ENCODE measurements at places on chromosomes 6 and 20. TPM values are rescaled to one million over a fixed set of nuclear protein-coding genes. Genes with fewer than 3 reads are reported as not detected.

DNA sequence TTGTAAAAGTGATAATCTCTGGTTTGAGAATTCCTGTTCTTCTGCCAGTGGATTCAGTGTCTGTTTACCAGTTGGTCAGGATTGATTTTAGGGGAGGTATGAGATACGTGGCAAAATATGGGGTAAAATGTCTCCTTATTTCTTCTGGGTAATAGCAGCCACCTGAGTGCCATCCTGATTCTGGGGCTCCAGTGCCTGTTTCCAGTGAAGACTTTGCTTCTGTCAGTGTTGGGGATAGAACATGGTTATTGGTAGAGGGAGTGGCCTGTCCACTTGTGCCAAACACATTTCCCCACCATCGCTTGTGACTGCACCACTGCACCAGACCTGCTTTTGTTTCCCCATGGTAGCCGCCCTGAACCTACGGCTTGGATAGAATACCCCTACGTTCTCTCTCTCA is 15.7 kb downstream of the PANK2 start:
- peaks cover 39% of the 10 kb centered on the region for H3K36me3 ChIP-seq
- DNase-seq = no peak
- peaks cover 53% of the 10 kb centered on the region for H3K4me1 ChIP-seq
- no peak overlapping the region for H3K4me3 ChIP-seq
- peak overlapping the region; percentile 1 for H3K27ac ChIP-seq
- no peaks in the 10 kb centered on the region for H3K27me3 ChIP-seq

DNA sequence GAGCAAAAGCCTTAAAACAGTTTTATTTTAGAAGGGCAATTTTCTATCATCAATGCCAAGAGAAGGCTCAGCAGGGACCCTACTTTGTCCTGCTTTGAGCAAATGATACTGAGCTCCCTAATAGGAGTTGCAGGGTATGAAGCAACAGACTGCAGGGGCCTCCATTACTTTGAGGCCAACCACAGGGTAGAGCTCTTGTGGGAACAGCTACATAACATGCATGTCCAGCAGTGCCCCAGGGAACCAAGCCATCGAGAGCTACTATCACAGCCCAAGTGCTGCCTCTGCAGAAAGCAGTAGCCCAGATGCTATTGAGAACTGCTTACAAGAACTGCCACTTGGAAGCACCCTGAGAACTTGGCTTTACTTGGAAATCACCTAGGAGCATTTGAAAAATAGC is 222.1 kb downstream of the LAMA2 start:
- H3K27me3 ChIP-seq = peaks cover 14% of the 10 kb centered on the region
- no peak for DNase-seq
- H3K27ac ChIP-seq = no peak overlapping the region
- H3K36me3 ChIP-seq = no peaks in the 10 kb centered on the region

Gene MTFR2
- total RNA-seq = 28.4 TPM

Gene MATN4
- 1.1 TPM for total RNA-seq

- no peaks in the 10 kb centered on the region for H3K27me3 ChIP-seq
- H3K27ac ChIP-seq = no peak overlapping the region
- H3K4me3 ChIP-seq = no peak overlapping the region
- H3K4me1 ChIP-seq = no peaks in the 10 kb centered on the region
These were observed 842.2 kb downstream of the EPHA7 start for GRCh38 chr6:92577077-92577719.

DNA sequence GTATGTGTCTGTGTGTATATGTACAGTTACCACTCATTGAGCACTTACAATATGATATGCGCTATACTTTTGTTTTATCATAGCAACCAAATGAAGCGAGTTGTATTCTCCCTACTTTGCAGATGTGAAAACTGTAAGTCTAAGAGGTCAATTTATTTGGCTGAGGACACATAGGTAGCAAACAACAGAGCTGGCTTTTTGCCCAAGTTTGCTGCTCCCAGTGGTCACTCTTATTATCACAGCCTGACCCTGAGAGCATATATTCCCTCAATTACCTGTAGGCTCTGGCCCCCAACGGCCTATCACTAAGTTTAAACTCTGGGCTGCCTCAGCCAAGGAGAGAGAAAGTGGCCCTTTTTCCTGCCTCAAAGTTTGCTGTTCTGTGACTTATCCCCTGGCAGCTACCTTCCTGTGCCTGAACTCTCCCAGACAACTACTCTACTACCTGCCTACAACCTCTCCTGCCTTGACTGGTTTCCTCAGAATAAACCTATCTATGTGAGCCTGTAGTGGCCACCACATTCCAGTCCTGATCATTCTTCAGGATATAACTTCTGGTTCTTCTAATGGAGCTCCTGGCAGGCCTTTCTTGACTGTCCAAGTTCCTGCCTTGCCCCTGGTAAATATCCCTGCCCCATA is 221.8 kb downstream of the FRK start:
- DNase-seq = no peak
- H3K36me3 ChIP-seq = no peaks in the 10 kb centered on the region
- no peaks in the 10 kb centered on the region for H3K27me3 ChIP-seq

DNA sequence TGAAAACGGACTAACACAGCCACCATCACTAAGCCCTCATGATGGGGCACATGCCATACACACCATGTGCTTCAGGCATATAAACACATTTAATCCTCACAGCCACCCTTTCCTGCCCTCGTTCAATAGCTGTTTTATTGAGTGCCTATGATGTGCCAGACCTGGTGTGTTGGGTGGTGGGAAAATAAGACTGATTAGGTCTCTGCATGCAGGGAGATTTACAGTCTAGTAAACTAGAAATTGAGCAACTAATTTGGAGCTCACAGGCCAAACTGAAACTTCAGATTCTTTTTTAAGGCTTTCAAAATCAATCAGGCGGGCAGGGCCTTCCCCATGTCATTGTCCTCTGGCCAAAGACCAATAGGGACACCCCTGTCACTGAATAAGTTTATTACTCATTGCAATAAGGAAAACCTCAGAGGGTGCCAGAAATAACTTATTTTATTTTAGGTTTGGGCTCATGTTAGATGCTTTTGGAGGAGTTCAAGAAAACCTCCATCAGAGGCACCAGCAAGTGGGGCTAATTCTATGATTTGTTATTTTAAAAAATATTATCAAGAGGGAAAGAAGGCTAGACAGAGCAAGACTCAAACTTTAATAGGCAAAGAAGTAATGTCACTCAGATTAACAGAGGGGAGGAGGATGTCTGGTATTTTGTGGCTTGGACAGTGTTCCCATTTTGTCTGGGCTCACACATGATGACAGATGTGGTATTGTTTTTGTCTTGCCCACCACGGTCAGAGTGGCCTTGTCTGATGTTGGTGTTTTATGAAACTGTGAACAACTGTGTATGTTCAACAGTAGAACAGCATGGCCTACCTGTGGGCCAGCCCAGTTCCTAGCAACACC is 12.0 kb downstream of the ZFP64 start:
- peaks cover 36% of the 10 kb centered on the region for H3K36me3 ChIP-seq
- H3K27me3 ChIP-seq = no peaks in the 10 kb centered on the region
- peak overlapping the region; percentile 25 for H3K4me3 ChIP-seq

DNA sequence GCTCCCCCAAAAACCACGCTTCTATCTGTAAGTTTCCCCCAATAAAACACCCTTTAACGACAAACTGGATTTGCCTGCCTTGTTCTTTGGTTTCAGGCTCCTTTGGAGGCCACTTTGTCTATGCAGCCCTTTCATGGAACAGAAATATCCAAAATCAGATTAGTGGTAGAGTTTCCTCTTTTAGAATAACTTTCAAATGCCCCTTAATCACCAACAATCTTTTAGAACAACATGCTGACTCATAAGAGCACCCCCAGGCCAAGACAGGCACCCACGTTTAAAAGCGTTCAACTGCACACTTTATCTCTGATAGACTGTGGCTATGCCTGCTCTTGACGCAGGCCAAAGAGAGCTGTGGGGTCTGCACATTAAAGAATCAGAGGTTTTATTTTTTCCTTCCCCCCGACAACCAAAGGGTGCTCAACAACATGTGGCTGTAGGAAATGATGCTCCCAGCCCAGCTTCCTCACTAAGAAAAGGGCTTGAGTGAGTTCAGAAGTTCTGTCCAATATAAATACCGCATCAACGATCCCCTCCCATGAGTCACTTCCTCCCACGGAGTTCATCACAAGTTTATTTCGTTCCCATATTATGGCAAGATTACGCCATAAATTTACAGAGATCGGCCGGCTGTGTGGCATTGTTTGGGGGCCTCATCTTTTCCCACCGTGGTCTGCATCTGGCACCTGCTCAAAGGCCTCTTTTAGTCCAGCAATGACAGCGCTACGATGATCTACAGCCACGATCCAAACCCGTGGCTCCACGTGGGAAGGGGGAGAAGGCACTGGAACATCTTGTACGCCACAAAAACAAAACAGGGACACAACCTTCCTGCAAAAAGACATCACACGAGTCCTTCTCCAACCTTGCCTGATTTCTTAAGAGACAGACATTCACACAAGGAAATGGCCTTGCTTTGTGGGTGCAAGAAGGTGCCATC is 88.8 kb upstream of the NFATC2 start:
- DNase-seq = peak; percentile 35
- H3K27me3 ChIP-seq = peaks cover 54% of the 10 kb centered on the region
- H3K27ac ChIP-seq = peak overlapping the region; percentile 50
- peak overlapping the region; percentile 9 for H3K4me3 ChIP-seq

GRCh38 chr6:15001326-15001910 is 244.5 kb upstream of the JARID2 start:
- H3K27me3 ChIP-seq = no peaks in the 10 kb centered on the region
- H3K36me3 ChIP-seq = no peaks in the 10 kb centered on the region
- H3K4me3 ChIP-seq = no peak overlapping the region
- H3K4me1 ChIP-seq = no peaks in the 10 kb centered on the region
- no peak for DNase-seq

Gene SNAP25
- not detected for total RNA-seq

DNA sequence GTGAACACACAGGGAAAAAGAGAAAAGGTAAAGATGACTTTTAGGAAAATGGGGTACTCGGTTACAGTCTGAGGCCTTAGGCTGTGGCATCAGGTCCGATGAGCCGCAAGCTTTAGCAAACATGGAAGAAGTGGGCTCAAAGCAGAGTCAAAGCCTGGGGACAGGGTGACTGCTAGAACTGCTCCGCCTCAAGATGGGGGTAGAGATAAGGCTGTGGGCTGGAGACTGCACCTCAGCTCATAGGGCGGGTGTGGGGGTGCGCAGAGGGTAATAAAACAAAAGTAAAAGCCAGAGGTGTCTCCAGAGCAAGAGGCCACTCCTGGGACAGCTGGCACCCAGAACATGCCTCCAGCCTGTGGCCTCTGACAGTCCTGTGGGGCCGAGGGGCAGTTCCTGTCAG is 21.3 kb upstream of the SYNDIG1 start:
- no peaks in the 10 kb centered on the region for H3K27me3 ChIP-seq
- H3K4me1 ChIP-seq = no peaks in the 10 kb centered on the region
- no peak for DNase-seq
- no peak overlapping the region for H3K27ac ChIP-seq

GRCh38 chr20:48861444-48861843 is 33.6 kb upstream of the PREX1 start:
- H3K4me1 ChIP-seq = peaks cover 14% of the 10 kb centered on the region
- H3K4me3 ChIP-seq = no peak overlapping the region
- DNase-seq = no peak
- no peak overlapping the region for H3K27ac ChIP-seq

Gene TMEM217
- 4.9 TPM for total RNA-seq

- H3K27me3 ChIP-seq = no peaks in the 10 kb centered on the region
- no peak for DNase-seq
- H3K27ac ChIP-seq = no peak overlapping the region
- H3K36me3 ChIP-seq = peaks cover 6% of the 10 kb centered on the region
- no peaks in the 10 kb centered on the region for H3K4me1 ChIP-seq
These were observed 68.2 kb downstream of the GCNT2 start for GRCh38 chr6:10589429-10589727.

DNA sequence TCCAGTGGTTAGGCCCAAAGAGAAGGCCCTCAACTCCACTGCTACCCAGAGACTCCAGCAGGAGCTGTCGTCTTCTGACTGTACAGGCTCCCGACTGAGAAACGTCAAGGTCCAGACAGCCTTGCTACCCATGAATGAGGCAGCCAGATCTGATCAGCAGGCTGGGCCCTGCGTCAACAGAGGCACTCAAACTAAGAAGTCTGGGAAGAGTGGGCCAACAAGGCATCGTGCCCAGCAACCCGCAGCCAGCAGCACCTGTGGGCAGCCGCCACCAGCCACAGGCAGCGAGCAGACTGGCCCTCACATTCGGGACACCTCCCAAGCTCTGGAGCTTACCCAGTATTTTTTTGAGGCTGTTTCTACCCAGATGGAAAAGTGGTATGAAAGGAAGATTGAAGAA is 8.1 kb downstream of the LYRM2 start:
- no peak overlapping the region for H3K4me3 ChIP-seq
- no peak for DNase-seq
- peaks cover 2% of the 10 kb centered on the region for H3K4me1 ChIP-seq

Gene LPIN3
- 1.8 TPM for total RNA-seq

DNA sequence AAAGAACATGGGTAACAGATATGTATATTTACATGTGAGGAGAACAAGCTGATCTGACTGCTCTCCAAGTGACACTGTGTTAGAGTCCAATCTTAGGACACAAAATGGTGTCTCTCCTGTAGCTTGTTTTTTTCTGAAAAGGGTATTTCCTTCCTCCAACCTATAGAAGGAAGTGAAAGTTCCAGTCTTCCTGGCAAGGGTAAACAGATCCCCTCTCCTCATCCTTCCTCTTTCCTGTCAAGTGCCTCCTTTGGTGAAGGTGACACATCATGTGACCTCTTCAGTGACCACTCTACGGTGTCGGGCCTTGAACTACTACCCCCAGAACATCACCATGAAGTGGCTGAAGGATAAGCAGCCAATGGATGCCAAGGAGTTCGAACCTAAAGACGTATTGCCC is 5.2 kb downstream of the HFE start:
- no peak for DNase-seq
- no peak overlapping the region for H3K27ac ChIP-seq
- peaks cover 23% of the 10 kb centered on the region for H3K4me1 ChIP-seq
- peaks cover 2% of the 10 kb centered on the region for H3K27me3 ChIP-seq

GRCh38 chr20:45293041-45294002 is 13.3 kb upstream of the RBPJL start:
- no peaks in the 10 kb centered on the region for H3K36me3 ChIP-seq
- peaks cover 60% of the 10 kb centered on the region for H3K27me3 ChIP-seq
- peak overlapping the region; percentile 69 for H3K4me3 ChIP-seq
- peak; percentile 83 for DNase-seq
- peaks cover 7% of the 10 kb centered on the region for H3K4me1 ChIP-seq

Gene C20orf141
- not detected for total RNA-seq

DNA sequence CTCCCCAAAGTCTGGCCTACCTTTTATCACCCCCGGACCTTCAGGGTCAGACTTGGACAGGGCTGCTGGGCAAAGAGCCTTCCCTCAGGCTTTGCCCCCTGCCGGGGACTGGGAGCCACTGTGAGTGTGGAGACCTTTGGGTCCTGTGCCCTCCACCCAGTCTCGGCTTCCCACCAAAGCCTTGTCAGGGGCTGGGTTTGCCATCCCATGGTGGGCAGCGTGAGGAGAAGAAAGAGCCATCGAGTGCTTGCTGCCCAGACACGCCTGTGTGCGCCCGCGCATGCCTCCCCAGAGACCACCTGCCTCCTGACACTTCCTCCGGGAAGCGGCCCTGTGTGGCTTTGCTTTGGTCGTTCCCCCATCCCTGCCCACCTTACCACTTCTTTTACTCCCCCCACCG is 10.3 kb downstream of the VEGFA start:
- H3K36me3 ChIP-seq = peaks cover 60% of the 10 kb centered on the region
- no peaks in the 10 kb centered on the region for H3K27me3 ChIP-seq
- no peak overlapping the region for H3K4me3 ChIP-seq

GRCh38 chr6:36851149-36851614 is 11.9 kb upstream of the CPNE5 start:
- H3K27ac ChIP-seq = no peak overlapping the region
- DNase-seq = no peak
- H3K4me3 ChIP-seq = no peak overlapping the region
- H3K36me3 ChIP-seq = peaks cover 49% of the 10 kb centered on the region
- peaks cover 8% of the 10 kb centered on the region for H3K4me1 ChIP-seq
- H3K27me3 ChIP-seq = peaks cover 8% of the 10 kb centered on the region

Data from activated naive CD8-positive, alpha-beta T cell treated with anti-CD3 and anti-CD28 coated beads for 36 hours (primary cell).